ENCODE measurements at places on chromosomes 2 and 18. TPM values are rescaled to one million over a fixed set of nuclear protein-coding genes. Genes with fewer than 3 reads are reported as not detected.

RIT2 gene
- total RNA-seq: not detected

RTN4 gene
- 481 TPM for total RNA-seq

CD28 gene
- not detected for total RNA-seq

TMEM178A gene
- 0.14 TPM for total RNA-seq

PIEZO2 gene
- 0.58 TPM for total RNA-seq

PTH2R gene
- not detected for total RNA-seq

SPC25 gene
- total RNA-seq: 20.2 TPM

STPG4 gene
- total RNA-seq: 0.12 TPM

TUBA3E gene
- total RNA-seq: not detected

PRR30 gene
- total RNA-seq: not detected

EVX2 gene
- not detected for total RNA-seq

GPR155 gene
- total RNA-seq: 0.29 TPM

NPPC gene
- 0.22 TPM for total RNA-seq

ARHGAP28 gene
- total RNA-seq: not detected

GALNT3 gene
- not detected for total RNA-seq

STON1 gene
- not detected for total RNA-seq

ALPI gene
- total RNA-seq: not detected

CRYGD gene
- total RNA-seq: not detected

HOXD13 gene
- total RNA-seq: 0.34 TPM

CETN1 gene
- total RNA-seq: not detected

TEX44 gene
- not detected for total RNA-seq

AMER3 gene
- not detected for total RNA-seq

NXPH2 gene
- total RNA-seq: not detected

ALLC gene
- 0.06 TPM for total RNA-seq

RNMT gene
- total RNA-seq: 19.0 TPM

Measured in A549 treated with CpdA at 1 μM for 4 hours (cell line).